Stimulated activated CD4-positive, alpha-beta T cell treated with anti-CD3 and anti-CD28 coated beads, Interleukin-2, amount 100 ng/mL, for 48 hours (primary cell): ENCODE measurements at places on chromosomes 5 and 9.

DNA sequence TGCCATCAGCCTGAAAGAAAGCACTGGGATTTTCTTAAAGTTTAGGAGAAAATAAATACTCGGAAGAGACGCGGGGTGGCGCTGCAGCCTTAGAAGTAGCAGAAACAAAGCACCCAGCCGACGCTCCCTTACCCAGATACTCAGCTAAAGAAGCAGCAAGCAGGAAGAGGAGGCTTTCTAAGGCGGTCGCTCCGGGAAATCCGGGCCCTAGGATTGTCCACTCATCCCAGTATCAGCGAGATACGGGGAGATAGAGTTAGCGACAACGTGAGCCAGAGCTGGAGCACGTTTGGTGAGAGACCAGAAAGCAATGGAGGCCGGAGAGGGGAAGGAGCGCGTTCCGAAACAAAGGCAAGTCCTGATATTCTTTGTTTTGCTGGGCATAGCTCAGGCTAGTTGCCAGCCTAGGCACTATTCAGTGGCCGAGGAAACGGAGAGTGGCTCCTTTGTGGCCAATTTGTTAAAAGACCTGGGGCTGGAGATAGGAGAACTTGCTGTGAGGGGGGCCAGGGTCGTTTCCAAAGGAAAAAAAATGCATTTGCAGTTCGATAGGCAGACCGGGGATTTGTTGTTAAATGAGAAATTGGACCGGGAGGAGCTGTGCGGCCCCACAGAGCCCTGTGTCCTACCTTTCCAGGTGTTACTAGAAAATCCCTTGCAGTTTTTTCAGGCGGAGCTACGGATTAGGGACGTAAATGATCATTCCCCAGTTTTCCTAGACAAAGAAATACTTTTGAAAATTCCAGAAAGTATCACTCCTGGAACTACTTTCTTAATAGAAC, at the start of gene PCDHB2:
TSS of gene PCDHB2 (plus strand) at position 135 of the 782 bp plus-strand sequence. CDS start at position 311, 176 bp downstream.
- no peak for DNase-seq

DNA sequence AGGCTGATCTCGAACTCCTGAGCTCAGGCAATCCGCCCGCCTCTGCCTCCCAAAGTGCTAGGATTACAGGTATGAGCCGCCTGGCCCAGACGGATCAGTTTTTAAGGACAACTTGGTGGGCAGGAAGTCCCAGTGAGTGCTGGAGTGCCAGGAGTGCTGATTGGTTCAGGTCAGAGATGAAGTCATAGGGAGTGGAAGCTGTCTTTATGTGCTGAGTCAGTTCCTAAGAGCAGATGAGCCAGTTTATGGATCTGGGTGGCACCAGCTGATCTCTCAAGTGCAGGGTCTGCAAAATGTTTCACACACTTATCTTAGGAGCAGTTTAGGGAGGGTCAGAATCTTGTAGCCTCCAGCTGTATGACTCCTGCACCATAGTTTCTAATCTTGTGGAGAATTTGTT, 292.1 kb upstream of the ELAVL2 start:
- no peak for DNase-seq

GRCh38 chr9:86230858-86231257, 28.6 kb downstream of the C9orf153 start:
- DNase-seq: no peak

- no peak for DNase-seq
These were observed 121.3 kb upstream of the CDH18 start for GRCh38 chr5:20109326-20109725.

DNA sequence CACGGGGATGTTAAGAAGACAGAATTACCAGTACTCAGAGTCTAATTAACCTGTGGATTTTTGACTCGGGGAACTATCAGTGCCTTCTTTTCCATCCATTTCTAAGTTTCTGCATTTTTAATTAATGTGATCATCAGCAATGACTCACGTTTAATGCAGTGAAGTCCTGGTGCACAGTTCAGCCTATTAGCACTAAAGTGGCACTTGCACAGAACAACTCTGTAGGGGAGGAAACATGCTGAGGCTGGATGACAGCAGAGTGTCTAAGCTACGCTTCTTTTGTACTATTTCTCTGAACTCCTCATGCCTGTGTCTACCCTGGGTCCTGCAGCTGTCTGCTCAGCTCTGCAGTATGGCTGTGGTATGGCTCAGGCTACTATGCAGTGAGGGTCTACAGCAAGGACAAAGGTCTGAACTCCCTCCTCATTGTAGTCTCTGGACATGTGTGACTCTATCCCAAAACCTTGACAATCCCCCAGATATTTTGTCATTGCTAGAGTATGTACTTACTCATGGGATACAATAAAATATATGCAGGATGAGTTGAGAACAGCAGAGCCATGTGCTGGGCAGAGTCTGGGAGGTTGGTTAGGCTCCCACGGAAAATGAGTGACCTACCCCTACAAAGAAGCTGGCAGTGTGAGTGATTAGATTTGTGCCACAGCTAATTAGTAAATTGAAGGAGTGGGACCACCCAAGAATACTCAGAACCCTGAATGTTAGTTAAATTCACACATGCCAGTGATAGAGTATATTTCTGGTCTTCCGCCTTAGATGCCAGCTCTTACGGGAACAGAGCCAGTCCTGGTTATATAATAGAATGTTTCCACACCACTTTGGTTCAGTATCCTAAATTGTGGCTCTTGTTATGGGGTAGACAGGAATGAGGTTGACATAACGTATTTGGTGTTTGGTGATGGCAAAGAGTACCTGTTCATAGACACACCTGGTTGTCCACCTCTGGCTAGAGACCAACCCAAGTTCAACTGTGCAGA, 148.0 kb downstream of the GHR start:
- no peak for DNase-seq

- DNase-seq: no peak
These were observed 132.1 kb upstream of the MAP3K1 start for GRCh38 chr5:56683281-56683680.

DNA sequence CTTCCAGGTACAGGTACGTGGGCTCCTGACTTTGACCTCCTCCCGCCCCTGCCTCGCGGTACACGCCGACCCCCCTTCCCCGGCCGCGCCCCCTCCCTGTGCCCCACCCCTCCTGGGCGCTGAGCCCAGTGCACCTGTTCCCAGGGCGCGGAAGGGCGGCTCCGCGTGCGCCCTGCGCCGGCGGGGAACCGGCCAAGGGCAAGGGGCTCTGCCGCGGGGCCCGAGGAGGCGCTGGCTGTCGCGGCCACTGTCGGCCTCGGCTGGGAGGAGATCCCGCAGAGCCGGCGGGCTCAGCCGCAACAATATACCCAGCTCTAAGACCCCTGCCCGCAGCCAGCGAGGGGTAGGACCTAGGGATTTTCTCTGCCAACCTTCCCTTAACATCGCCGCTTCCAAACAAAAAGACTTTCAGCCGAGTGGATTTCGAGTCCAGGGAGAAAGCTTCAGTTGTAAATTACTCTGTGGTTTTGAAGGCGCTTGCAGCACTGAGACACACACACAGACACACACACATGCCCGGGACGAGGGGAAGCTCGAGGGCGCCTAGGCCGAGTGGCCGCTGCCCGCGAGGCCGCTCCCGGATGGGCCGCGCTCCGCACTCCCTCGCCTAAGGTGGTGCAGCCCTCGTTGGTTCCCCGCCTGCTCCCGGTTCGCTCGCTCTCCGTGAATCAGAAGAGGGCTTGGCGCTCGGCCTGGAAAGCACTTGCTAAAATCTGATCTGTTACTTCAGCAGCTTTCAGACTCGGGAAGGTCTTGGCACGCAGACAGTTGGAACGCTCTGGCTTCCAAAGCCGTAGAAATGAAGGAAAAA, 1.2 kb downstream of the FGF18 start:
- DNase-seq: no peak

DNA sequence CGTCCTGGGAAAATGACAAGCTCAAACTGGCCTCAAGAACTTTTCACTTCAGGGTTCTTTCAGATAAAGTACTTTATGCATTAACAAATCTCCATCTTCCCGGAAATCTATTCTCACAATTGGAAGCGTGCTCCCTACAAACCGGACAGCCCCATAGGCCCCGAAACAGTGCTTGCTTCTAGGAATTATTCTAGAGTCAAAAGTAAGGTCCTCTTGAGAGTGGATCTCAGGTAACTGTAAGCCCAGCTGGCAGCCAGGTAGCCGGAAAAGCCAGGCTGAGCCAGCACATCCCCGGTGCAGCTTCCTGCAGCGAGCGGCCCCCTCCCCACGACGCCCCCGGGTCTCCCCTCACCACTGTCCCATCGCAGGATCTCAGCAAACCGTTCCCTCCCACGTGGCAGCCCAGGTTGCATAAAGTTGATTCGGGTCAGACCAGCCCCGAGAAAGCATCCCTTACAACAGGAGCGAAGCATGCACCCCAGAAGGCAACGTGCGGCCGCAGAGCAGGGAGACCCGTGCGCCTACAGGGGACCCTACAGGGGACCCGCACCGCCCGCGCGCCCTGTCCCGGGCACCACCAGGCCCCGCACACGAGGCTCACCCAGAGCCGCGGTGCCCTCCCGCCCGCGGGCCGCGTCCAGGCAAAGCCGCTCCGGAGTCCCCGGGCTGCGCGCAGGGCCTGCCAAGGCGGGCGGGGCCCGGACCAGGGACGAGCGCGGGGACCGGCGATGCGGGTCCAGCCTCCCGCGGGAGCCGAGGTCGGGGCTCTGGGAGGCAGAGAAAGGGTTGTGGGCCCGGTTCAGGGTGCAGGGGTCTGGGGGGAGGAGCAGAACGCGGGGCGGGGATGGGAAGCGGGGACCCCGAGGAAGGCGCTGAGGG, 920 bp downstream of the LPCAT1 start:
- DNase-seq: peak; percentile 16

DNA sequence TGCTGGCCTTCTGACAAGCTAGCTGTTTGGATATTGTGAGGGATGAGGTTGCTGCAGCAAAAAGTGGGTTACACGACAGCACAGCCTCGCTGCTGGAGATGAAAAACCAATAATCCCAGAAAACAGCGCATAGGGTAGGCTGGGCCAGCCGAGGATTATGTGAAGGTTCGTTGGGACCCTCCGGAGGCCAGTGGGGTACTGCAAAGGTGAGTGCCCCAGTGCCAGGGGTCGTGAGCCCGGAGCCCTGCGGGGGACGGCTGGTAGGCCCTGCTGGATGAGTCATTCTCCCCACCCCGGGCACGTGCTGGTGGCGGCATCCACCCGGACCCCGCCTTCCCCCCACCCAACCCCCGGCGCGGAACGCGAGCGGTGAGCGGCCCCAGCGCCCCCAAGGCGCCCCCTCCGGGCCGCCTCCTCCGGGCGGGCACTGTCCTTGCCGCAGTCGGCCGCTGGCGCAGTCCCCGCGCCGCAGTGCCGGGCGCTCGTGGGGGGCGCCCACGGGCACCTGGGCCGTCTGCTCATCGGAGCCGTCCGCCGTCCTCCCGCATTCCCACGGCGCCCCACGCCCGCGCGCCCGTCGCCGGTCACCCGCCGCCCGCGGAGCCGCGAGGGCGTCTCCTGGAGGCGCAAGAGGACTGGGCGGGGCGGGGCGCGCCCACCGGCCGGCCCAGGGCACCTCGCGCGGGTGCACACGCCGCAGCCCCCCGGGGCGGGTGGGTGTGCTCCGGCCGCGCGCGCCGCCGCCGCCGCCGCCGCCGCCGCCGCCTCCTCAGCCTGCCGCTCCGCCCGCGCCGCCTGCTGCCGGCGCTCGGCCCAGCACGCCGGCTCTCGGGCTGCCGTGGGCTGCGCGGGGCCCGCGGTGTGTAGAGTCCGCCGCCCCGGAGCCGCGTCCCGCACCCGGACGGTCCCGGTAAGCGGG, at the start of gene PHF24:
TSS of gene PHF24 (plus strand) at position 794 of the 919 bp plus-strand sequence. CDS start 13,014 bp downstream, outside the sequence.
- no peak for DNase-seq

DNA sequence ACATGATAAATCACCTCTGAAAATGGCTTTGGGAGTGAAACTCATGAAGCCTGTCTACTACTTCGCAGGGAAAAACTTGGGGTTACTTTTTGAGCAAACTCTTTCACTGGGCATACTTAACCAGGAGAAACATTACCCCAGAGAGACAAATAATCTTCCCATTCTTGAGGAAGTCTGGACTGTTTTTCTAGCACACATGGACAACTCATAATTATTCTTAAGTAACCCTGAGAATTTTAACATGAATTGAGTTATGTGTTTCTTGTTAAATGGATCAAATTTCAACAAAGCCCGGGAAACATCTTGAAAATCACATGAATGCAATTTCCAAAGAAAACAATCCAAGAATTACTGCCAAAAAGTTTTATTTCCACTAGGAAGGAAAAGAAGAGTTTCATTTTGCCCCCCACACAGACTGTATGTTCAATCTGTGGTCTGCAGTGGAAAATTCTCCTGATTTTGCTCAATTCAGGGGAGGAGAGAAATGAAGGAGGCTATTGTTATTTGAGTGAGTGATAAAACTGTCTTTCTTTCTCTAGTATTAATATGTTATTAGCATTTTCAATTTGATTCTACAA, 564.8 kb upstream of the CLINT1 start:
- no peak for DNase-seq

- DNase-seq: no peak
These were observed 145.6 kb downstream of the HSD17B3 start for GRCh38 chr9:96156171-96156974.

DNA sequence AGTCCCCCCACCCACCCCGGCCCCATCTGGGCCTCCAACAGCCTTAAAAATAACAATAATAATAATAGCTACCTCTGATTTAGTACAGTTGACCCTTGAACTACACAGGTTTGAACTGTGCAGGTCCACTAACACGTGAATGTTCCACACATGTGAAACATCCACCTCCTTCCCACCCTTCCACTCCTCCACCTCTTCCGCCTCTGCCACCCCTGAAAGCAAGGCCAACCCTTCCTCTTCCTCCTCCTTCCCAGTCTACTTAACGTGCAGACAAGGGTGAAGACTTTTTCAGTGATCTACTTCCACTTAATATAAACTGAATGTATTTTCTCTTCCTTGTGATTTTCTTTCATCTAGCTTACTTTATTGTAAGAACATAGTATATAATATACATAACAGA, 10.8 kb downstream of the PDGFRB start:
- DNase-seq: no peak
